ENCODE measurements at places on chromosomes 7 and 10.

GRCh38 chr10:61164458-61165160 lies 220.6 kb upstream of the RHOBTB1 start:
- DNase-seq, result peak; percentile 41

DNA sequence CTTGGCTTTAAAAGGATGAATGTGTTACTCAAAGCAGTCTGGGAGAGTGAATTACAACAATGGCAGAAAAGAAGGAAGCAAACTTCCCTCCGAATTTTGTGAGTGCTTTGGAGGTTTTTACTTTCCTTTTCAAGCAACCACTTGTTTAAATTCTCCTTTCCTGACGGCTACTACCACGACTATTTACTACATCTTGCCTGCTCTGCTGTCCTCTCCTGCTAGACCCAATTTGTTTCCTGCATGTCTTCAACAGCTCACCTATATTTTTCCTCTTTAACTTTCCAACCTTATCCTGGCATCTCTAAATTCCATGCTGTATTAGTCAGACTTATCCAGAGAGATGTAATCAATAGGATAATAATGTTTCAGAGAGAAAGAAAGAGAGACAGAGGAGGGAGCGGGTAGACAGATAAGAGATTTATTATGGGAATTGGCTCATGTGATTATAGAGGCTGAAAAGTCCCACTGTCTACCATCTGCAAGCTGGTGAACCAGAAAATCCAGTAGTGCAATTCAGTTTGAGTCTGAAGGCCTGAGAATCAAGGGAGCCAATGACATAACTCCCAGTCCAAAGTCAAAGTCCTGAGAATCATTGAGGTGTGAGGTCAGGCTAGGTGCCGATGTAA lies 42.8 kb upstream of the SLC13A1 start:
- DNase-seq, result no peak

GRCh38 chr7:82044497-82045080 lies 274.7 kb upstream of the HGF start:
- peak; percentile 50 for DNase-seq

DNA sequence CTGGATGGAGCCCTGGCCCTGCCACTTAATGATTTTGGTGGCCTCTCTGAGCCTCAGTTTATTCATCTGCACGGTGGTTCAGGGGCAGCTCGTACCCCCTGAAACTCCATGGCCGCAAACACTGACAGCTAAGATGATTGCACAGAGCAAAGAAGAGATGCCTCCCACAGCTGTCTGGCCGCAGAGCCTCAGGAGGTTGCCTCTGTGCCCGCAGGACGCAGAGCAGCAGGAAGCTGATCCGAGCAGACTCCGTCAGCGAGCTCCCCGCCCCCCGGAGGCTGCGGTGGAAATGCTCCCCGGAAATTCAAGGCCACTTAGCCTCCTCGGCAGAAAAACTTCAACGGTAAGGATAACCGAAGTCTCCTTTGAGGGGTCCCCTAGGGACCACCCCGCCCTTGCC lies 30.2 kb upstream of the C10orf53 start:
- DNase-seq, result no peak

DNA sequence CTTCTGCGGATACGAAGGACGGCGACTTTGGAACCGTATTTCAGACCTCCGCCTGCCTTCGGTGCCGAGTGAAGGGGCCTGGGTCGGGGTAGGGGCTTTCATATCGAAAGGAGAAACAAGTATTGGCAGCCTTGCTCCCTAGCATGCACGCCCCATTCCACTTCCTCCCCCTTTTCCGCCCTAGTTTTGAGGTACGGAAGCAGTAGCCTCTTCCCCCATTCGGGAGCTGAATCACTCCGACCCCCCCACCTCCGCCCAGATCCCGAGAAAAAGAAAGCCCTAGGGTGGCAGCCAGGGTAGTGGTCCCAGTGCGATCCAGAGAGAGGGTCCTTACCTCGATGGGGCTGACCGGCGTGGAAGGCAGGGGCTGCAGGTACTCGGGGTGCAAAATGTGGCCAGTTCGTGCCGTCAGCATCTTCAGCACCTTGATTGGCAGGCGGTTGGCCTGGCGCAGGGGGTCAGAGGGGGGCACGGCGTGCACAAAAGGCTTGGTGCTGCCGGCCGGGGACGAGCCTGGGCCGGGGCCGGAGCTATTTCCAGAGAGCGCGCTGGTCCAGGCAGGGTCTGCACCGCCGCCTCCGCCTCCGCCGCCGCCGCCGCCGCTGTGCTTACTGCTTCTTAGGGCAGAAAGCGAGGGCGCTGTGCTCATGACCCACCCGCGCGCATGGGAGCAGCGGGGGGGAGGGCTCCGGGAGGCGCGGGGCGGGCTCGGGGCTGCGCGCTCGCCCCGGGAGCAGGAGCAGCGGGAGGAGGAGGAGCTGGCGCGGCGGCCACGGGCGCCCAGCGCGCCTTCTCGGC lies 594 bp downstream of the ZNF503 start:
- DNase-seq, result peak; percentile 77

DNA sequence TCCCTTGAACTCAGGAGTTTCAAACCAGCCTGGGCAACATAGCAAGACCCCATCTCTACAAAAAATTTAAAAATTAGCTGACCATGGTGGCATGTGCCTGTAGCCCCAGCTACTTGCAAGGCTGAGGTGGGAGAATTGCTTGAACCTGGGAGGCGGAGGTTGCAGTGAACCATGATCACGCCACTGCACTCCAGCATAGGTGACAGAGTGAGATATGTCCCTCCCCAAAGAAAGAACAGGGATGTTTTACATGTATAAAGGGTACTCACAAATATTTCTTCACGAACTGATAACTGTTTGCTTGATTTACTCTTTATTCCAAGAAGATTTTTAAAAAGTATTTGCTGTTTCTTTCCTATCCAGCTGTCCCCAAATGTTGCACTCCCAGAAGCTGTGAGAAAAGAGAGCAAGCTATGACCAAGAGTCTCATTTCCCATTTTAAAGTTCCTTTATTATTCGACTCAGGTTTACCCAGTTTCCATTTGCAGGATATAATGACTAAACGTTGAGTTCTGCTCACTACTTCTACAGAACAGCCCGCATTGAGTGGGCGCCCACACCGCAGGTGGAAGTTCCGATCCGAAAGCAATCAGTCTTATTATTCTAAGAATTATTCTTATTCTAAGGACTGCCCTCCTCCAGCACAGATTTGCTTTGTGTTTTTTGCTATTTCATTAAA lies 90.7 kb downstream of the APBB1IP start:
- no peak for DNase-seq

DNA sequence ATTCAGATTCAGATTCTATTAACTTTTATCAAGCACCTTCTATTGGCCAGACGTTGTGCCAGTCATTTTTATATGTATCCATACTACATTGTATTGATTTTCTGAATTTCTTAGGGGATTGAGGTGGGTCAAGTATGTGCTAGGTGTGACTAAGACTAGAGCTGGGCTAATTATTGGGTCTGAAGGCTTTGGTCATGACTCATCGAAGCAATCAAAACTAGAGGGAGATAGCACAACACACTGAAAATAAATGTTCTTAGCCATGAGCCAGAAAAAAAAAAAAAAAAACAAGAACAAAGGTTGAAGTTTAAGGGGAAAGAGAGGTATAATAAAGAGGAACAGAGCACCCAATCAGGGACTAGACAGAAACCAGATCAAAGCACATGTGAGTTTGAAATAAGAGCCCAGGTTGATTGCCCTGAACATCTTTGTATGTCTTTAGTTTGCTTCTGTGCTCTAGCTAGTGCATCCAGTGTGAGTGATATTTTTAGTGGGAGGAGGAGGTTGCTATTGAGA lies 171.6 kb upstream of the FOXP2 start:
- DNase-seq, result no peak

DNA sequence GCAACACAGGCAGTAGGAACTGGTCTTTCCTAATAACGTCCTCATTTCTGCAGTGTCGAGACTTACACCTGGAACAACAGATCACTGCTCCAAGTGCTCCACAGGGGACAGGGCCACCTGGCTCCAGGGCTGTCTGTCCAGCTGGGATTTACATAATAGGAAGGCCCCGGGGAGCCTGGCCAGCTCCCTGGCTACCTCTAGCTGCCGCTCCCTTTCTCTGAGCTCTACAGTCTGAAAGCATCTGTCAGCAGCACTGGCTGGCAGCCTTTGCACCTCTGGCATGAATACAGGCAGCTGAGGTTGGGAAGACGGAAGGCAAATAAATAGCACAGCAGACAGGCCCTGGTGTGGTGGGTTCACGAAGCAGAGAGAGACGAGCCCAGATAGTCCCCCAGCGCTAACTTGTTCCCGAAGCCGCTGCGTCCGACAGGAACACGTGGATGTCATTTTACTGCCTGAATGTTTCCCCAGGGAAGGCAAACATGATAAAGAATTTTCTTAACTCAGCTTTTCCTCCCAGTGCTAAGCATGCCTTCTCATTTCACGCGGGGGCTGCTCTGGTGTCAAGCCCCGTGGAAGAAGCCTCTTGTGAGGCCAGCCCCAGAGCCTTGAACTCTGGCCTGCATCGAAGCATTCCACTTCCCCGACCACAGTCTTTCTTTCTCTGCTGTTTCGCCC lies 105.4 kb downstream of the ITIH5 start:
- DNase-seq, result no peak

DNA sequence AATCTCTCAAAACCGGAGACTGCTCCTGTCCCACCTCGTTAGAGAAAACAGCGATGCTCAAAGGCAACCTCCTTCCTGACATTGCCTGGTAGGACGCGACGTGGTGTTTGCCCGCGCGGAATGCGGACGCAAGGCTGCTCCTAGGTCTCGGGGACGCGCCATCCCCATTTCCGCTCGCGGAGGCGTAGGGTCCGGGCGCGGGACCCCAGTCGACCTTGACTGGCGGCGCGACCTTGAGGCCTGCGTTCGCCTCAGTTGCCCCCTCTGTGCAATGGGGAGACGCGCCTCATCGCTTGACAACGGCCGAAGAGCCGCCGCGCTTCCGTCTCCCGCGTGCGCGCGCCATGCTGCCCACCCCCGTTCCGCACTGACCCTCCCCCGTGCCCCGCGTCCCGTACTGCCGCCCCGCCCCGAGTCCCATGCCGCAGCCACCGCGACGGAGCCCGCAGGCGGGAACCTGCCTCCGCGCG lies 412 bp upstream of the PPIA start:
- DNase-seq, result peak; percentile 49

DNA sequence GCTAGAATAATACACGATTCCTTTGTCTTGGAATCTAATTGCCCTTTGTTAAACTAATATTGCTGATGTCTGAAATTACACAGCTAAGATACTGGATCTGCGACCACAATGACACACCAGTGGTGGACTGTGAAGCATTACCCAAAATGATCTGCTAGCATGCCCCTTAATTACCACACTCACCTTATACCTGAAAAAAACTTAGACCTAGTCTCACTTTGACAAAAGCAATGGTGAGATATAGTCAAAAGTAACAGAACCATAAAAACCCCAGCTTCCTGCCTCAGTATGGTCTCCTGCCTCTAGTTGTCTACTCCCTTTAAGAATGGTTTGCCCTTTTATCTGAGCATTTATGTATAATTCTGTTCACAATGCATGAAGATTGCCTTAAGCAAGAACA lies 20.8 kb upstream of the ERVW-1 start:
- DNase-seq, result no peak

DNA sequence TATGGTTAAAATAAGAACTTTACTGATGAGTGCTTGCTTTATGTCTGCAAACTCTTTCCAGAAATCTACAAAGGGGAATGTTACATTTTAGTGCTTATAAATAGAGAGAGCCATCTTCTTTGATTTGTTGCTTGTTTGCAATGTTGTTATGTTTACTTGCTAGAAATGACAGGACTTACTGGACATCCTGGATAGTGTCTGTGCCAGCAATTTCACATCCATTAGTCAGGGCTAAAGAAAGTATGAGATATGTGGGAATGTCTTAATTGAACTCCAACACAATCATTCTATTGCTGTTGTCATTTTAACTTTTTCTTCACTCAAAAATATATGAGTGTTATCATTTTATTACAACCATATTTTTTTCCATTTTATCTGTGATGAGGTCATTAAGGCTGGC lies 453.2 kb downstream of the TNS3 start:
- DNase-seq, result no peak

- DNase-seq, result no peak
Measured at GRCh38 chr10:107919626-107920235, 755.2 kb upstream of the SORCS1 start.

GRCh38 chr10:49781247-49781646 lies 19.1 kb upstream of the OGDHL start:
- DNase-seq, result peak; percentile 27

DNA sequence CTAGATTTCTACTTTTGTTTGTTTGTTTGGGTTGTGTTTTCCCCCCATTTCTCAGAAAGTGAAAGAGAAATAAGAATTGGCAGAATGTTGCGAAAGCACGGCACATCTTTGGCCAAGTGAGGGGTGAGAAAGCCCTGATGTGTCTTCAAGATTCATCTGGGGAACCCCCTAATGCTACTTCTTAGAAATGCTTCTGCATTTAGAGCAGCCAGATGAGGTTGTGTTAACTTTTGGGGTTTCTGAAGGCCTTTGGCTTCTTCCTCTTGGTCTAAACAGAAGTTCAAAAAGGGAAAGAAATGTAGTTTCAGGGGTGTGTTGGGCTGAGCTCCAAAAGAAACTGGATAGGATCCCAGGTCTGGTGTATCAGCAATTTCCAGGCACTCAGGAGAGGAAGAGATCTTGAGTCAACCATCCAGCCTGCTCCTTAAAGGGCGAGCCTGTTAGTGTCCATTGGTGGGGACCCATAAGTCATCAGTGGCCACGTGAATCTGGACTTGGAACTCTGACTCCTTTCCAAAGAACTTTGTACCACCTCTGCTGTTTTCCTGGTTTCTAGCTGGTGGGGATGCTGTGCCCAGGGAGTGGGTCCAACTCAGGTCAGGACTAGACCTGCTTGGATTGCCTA lies 6.5 kb downstream of the DUSP5 start:
- DNase-seq, result peak; percentile 93

- no peak for DNase-seq
Measured at GRCh38 chr10:77922566-77923179, 3.9 kb downstream of the DLG5 start.

- no peak for DNase-seq
Measured at GRCh38 chr10:12661671-12662070, 312.3 kb downstream of the CAMK1D start.

- no peak for DNase-seq
Measured at GRCh38 chr7:140005754-140006503, 56.8 kb downstream of the PARP12 start.

- DNase-seq, result no peak
Measured at GRCh38 chr10:45461034-45461433, 87.0 kb downstream of the ALOX5 start.

DNA sequence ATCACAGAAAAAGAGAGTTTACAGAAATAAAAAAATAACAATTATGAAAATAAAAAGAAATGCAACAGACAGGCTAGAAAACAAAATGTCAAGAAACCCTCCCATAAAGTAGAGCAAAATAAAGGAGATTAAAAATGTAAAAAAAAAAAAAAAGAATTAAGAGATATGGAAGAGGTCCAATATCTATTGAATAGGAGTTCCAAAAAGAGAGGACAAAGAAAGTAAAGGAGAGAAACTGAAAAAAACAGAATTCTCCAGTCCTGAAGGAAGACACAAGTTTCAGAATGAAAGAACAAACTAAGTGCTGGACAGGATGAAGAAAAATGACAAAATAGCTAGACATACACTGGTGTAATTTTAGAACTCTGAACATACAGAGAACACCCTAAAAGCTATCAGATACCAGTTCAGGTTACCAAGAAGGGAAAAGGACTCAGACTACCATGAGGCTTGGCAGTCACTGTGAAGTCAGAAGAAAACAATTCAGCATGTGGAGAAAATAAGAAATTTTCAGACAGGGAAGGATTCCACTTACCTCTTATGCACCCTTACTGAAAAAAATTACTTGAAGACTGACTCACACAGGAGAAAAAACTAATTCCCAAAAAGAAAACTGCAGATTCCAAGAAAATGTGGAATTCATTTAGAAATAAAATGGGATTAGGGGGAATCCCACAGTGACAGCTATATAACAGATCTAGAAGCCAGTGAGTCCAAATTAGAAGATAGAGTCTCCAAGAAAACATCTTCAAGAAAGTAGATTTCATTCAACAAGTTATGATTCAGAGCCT lies 40.4 kb upstream of the ABLIM1 start:
- no peak for DNase-seq

- no peak for DNase-seq
Measured at GRCh38 chr10:71074176-71074755, 138.1 kb upstream of the UNC5B start.

Measured in fibroblast of gingiva (primary cell).